Motor neuron (in vitro differentiated cells): ENCODE measurements at places on chromosomes 13 and 19. TPM values are rescaled to one million over a fixed set of nuclear protein-coding genes. Genes with fewer than 3 reads are reported as not detected.

The KIR3DL1 gene
- 0.09 and 0.21 TPM in 2 replicates for total RNA-seq

DNA sequence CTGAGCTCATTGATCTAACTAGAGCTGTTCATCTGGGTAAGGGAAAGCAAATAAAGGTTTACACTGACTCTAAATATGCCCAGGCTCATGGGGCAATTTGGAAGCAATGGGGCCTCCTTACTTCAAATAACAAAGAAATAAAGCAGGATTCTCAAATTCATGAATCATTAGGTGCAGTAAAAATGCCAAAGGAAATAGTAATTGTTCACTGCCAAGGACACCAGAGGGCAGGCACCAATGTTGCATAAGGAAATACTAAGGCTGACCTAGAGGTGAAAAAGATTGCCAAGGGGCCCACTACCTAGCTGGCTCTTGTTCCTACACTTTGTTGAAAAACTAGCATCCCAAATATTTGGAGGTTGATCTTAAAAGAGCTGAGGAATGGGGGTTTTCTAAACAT is 1686.7 kb upstream of the MIR17HG start:
- no peak for ATAC-seq

The LILRA1 gene
- total RNA-seq = 0.43 and 0.44 TPM in 2 replicates

DNA sequence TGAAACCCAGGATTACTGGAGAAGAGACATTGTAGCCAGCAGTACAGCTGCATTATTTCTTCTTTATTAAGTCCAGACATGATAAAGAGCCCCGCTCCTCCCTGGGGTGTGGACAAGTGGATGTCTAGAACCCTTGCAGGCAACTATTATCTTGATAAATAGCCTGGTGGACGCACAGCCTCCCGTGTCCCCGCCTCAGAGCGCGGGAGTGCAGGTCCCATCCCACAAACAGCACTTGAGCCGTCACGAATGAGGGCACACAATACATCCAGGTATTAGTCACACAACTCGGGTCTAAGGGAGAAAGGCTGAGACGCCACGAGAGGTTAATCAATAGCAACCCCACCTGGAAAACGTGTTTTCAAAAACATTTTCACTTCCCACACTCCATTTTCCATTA is 213.2 kb upstream of the SOX1 start:
- ATAC-seq = no peak

GRCh38 chr13:45490068-45490467 is 25.3 kb downstream of the COG3 start:
- ATAC-seq = no peak

GRCh38 chr13:112111239-112111857 is 44.4 kb downstream of the SOX1 start:
- ATAC-seq = no peak

The DLL3 gene
- total RNA-seq = 0.53 and 0.66 TPM in 2 replicates

DNA sequence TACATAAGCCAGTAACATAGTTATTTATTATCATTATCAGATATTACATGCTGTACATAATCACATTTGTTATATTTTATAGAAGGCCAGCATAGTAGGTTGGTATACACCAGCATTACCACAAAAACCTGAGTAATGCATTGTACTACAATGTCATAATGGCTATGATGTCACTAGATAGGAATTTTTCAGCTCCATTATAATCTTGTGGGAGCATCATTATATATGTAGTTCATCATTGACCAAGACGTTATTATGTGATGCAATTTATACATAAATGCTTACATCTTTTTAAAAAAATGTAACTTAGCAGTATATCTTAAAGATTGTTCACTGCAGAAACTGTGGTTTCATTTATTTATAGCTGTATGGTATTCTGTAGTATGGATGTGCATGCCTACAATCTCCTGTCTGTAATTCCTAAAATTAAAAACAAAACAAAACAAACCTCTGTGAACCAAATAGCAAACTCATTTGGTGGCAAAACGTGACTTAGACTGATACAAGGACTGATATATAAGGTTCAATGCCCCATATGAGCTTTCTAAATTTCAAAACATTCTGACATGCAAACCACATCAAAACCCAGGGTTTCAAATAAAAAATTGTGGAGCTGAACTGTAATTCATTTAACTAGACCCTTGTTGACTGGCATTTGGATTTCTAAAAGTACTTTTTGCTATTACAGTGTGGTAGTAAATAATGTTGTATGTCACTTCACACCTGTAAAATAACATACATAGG is 250.9 kb downstream of the DLEU7 start:
- no peak for ATAC-seq
